Hepatocyte (in vitro differentiated cells): ENCODE measurements at places on chromosomes 2 and 18.

DNA sequence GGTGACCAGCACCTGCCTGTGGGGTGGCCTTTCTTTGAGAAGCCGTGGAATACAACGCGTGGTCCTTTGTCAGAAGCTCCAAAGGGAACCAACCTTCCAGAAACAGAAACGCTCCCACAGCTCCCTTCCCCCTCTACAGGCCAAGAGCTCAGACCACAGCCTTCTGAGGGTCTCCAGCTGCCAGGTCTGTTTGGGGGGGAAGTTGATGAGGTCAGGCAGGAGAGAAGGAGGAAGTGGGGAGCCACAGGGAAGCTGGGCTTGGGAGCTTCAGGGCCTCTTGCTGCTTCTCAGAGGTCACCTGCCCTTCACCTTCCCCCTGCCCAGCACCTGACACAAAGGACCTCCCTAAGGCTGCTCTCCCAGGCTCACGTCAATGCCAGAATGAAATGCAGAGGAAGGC lies 287.7 kb upstream of the ID2 start:
- DNase-seq, result no peak

DNA sequence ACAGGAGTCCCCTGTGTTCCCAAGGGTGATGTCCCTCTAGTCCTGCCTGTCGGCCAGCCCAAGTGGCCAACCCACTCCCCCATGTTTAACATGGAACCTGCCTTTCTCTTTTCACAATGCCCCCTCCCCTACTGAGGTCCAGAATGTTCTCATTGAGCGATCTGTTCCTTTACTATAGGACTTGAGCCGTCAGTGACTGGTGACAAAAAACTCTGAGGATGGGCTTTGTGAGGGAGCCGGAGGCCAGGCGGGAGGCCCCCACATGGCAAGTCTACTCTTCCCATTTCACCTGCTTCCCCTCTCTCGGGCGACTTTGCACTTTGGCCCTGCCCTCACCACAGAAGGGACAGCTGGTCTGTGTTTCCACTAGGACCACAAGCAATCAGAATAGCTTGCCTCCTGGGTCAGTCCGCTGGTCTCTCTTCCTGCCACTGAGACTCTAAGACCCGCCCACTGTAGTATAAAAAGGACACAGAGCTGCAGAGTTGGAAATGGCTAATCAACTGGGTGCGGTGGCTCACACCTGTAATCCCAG lies 146.5 kb upstream of the RAB12 start:
- no peak for DNase-seq

DNA sequence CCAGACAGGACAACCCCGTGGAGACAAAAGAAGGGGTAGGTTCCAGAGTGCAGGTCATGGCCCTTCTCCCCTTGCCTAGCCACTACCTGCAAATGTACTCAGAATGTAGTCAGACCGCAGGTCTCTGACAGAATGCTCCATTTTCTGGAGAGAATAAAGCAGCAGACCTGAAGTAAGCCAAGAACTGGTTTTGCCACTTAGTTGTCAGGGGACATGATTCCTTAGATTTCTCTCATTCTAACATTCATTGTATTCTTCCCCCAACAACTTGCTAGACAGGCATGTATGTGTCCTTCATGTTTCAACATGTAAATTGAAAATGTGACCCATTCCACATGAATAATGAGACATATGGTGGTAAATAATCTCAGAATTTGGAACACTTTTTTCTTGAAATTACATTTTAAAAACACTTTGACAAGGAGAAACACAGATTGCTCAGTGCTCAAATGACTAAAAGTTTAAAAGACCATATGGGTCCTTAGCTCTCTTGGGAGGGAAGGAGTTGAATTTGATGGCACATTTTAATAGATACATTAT lies 142.4 kb downstream of the CCBE1 start:
- no peak for DNase-seq

DNA sequence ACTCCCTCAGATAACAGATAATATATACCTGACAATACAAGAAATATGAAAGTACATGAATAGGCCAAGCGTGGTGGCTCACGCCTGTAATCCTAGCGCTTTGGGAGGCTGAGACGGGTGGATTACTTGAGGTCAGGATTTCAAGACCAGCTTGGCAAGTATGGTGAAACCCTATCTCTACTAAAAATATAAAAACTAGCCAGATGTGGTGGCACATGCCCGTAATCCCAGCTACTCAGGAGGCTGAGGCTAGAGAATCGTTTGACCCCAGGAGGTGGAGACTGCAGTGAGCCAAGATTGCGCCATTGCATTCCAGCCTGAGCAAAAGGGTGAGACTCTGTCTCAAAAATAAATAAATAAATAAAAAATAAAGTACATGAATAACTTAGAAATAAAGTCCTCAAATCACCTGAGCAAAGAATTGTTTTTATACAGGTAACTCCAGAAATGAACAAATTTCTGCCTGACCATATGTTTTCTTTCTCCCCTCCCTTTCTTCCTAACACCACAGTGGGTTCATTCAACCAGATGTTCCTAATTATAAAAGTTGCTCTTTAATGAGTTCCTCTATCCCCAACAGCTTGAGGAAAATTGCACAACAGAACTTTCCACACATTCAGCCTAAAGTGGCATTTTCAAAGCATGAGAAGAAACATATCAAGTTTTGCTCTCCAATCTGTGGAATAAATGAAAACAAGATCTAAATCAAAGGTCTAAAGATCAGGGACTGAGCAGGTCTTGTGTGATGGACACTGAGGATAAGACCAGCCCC lies 33.6 kb upstream of the AP1S3 start:
- no peak for DNase-seq

GRCh38 chr2:69774984-69775982 lies 33.3 kb downstream of the ANXA4 start:
- DNase-seq, result no peak

DNA sequence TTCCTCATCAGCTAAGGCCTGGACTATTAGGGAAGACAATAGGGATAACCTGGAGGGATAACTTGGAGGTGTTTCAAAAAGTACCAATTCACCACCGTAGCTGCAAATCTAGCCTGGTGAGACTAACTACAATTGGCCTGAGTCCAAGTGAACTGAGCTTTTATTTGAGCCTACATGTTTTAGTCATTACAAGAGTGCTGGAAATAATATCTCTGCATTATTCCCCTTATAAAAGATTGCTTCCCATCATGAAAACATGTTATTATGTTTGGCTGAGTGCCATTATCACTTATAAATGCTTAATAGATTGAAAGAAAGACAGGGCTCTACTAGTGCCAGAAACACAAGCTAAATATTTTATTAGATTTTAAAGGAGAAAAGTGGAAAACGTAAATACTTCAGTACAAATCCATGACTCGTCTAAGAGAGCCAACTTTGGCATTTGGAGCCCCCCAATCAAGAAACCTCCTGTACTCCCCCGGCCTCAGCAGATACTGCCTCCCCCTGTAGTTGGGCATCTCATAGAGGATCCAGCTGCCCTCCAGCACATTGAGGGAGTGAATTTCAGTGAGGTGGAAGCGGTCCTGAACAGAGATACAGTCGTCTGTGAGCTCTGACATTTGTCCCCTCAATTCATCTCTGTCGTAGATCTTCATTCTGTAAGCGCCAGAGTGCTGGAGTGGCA lies 3.6 kb downstream of the CRYGB start:
- DNase-seq, result no peak

DNA sequence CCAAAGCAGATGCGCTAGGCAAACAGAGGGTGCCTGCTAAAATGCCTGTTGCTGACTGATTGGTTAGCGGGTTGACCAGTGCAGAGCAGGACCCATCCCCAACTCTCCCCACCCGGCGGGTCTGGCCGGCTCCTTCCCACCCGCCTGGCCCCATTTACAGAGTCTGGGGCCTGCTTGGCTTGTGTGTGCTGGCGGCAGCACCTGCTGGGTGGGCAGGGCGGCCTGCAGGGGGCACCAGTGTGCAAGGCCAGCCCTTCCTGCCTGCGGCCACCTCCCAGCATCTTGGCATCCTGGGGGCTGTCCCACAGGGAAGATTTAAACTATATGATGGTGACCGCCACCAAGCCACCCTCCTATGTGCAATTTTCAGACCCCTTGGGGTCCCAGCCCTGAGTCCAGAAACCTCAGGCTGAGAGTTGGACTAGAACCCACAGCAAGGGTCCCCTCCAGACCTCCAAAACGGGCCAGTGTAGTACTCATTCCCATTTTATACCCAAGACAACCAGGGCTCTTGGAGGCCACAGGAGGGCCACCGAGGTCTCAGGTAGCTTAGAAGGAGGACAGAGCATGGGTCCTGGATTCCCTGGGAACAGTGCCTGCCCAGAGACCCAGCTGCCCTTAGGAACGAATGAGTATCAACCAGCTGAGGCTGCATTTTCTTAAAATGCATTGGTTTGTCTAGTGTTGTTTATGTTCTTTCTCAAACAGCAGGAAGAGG lies 173.6 kb downstream of the SMAD7 start:
- DNase-seq, result peak; percentile 85

GRCh38 chr2:175310813-175311504 lies 129.4 kb upstream of the ATP5MC3 start:
- no peak for DNase-seq
